ENCODE measurements at places on chromosomes 2 and 18.
A peak's percentile ranks its signal among the peaks of the same experiment; 100 is the strongest.

DNA sequence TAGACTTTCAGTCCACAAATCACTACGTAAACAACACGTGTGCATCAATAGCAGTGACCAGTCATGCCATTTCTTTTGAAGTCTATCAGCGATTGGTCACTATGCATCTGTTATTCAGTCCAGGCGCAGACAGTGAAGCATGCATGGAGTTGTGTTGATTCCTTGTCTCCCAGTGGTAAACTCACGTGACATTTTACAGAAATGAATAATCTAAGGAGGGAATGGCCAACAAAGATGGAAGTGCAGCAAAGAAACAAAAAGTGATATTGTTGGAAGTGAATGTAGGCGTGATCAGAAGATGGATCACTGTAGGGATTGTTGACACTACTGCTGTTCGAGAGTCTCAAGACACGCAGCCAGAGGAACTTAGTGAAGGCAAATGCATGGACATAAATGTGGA lies 317.8 kb upstream of the MGAT5 start:
- no peak for DNase-seq

- no peak for DNase-seq
Measured at GRCh38 chr2:20378341-20378740, 27.7 kb upstream of the PUM2 start.

- no peak for DNase-seq
Measured at GRCh38 chr18:9184998-9185613, 48.5 kb downstream of the ANKRD12 start.

- no peak for DNase-seq
Measured at GRCh38 chr18:7677001-7677400, 109.9 kb downstream of the PTPRM start.

- no peak for DNase-seq
Measured at GRCh38 chr18:65436430-65436829, 314.4 kb upstream of the CDH7 start.

DNA sequence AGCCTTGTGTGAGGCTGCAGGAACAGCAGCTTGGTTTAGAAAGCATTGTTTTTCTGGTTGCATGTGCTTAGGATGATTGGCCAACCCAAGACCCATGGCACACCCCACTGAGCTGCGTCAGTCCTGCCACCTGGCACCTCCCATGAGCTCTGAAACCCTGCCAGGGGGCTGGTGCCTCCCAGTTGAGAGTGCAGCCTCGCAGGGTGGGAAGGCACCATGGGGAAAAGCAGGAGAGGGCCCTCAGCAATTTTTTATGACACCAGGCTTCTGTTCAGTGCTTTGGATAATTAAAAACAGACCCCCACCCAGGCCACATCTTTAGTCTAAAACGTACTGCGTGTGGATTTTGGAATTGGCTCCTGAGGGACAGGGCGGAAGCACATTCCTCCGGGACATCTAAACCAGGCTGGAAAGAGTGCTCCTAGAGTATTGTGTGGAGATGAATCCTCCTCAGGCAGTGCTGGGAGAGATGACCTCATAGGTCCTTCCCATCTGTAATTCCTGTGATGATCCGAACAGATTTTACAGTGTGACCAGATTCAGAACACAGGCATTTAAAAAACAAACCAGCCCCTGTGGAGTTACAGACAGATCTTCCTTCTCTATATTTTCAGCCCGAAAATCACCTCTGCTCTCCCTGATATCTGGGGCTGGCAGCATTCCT lies 438.3 kb downstream of the ZNF521 start:
- DNase-seq, result no peak

DNA sequence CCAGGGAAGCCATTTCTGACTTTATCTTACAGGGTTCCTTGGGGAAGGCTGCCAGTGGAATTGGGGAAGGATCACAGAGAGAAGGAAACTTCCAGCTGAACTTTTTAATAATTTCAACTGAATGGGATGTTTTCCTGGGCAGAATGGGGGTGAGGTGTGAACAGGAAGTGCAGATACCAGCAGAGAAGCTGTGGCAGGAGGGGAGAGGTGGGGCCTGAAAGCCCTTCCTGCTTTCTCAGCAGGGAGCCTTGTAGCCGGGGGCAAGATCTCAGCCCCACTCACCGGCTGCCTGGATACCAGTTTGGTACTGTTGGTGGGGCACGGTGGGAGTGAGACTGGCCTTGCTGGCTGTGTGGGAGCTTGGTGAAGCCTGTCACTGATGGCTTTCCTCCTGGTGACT lies 170.5 kb downstream of the ZBTB7C start:
- DNase-seq, result no peak

DNA sequence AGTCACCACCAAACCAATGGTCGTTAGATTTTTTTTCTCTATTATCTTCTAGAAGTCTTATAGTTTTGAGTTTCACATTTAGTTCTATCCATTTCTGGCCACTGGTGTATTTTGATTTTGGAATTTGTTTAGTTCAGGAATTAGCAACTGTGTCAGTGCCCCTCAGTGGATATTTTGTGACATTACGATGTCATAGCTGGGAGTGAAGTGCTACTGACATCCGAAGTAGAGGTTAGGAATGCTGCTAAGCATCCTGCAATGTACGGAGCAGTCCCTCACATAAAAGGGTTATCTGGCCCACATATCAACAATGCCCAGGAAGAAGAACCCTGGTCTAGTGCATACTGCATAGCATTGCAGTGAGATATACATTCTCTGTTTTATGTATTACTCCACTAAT lies 157.4 kb upstream of the RGPD4 start:
- no peak for DNase-seq

DNA sequence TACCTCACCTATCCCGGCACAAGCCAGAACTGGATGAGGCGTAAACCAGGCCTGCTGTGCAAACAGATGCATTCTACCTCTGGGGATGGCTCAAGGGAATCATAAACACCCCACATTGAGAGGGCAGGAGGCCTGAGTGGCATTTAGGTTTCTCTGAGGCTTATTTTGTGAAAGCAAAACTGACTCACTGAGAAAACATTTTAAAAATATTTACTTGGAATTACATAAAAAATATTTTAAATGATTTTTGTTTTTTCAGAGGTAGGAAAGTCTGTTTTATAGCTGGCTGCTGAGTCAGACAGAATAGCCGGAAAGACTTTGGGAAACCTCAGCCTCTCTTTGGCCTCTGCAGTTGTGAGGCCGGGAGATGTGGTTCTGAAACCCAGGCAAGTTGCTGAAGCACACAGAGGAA lies 244.1 kb downstream of the NCKAP5 start:
- DNase-seq, result no peak

DNA sequence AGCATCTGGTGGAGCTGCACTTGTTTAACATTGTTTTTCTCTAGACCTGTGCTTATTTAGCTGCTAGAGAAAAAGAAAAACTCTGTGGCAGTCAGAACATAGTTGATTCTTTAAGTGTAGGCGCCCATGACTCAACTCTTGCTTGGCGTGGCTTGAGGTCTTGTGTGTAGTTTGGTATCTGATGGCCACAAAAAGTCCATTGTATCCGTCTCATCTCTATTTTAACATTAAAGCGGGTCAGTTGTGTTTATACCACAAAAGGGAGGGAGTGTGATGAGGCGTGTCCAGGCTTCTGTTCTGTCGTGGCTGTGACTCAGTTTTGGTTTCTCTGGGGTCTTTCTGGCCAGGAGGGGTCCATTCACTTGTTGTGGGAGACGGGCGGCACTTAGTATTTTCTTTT lies 24.2 kb upstream of the UGT1A8 start:
- no peak for DNase-seq

GRCh38 chr2:167420211-167420610 lies 531.9 kb downstream of the XIRP2 start:
- no peak for DNase-seq

GRCh38 chr2:216502381-216503158 lies 3.9 kb downstream of the RPL37A start:
- no peak for DNase-seq

DNA sequence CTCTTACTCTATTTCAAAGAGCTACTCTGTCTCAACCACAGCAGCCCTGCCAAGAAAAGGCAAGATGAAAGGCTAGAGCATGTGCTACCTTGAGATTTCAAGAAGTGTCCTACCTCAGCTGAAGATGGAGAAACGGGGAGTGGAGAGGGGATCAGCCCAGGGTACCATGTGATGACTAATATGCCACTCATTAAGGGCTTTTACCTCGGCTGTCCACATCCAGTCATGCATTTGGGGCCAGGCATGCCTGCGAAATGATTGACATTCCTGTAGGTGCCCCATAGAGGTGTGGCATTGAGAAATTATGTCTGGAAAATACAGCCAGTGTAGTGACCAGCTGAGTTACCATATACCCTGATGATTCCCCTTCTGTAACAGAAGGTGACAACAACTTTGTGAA lies 96.1 kb downstream of the NRP2 start:
- no peak for DNase-seq

GRCh38 chr2:13260402-13260801 lies 543.7 kb downstream of the TRIB2 start:
- DNase-seq, result no peak

GRCh38 chr2:36459725-36460137 lies 104.2 kb downstream of the CRIM1 start:
- DNase-seq, result peak; percentile 40

DNA sequence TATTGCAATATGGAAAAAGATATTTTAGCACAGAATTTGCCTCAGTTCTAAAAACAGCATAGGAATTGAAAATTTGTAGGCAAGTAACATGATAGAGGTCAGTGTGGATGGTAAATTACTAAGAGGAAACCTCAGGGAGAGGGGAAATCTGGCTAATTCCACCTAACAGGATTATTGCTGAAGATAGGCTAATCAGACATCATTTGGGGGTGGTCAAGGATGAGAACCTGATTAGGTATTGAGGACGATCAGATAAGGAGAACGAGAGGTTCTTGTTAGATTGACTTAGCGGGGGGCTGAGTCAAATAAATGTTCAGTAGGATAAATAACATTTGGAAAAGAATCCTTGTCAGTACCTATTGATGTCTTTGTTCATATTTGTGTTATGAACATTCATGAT lies 543.2 kb upstream of the LRRTM4 start:
- DNase-seq, result no peak

GRCh38 chr18:9756271-9756932 lies 48.3 kb downstream of the RAB31 start:
- DNase-seq, result no peak

- no peak for DNase-seq
Measured at GRCh38 chr2:45761635-45762034, 110.2 kb downstream of the PRKCE start.

GRCh38 chr18:23618862-23619387 lies 32.6 kb upstream of the NPC1 start:
- no peak for DNase-seq

GRCh38 chr2:118554616-118555015 lies 292.8 kb downstream of the EN1 start:
- no peak for DNase-seq

- no peak for DNase-seq
Measured at GRCh38 chr2:182920089-182920488, 53.7 kb upstream of the FRZB start.

DNA sequence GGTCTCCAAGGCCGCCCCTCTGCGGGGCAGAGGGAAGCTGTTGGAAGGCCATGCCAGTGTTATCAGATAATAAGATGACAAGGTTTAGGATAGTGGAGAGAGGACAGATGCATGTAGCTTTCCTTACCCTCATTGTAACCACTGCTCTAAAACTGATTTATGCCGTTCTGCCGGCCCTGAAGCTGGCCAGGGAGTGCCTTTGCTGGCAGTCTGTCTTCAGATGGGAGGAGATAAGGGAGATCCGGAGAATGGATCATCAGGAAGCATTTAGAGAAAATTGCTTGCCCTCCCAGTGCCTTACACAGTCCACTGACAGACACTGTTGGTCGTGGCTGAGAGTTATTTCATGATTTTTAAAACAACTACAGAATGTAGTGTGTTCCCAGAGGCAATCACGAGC lies 35.4 kb upstream of the MYO3B start:
- DNase-seq, result no peak

- DNase-seq, result no peak
Measured at GRCh38 chr18:29241199-29241598, 1064.3 kb upstream of the CDH2 start.

DNA sequence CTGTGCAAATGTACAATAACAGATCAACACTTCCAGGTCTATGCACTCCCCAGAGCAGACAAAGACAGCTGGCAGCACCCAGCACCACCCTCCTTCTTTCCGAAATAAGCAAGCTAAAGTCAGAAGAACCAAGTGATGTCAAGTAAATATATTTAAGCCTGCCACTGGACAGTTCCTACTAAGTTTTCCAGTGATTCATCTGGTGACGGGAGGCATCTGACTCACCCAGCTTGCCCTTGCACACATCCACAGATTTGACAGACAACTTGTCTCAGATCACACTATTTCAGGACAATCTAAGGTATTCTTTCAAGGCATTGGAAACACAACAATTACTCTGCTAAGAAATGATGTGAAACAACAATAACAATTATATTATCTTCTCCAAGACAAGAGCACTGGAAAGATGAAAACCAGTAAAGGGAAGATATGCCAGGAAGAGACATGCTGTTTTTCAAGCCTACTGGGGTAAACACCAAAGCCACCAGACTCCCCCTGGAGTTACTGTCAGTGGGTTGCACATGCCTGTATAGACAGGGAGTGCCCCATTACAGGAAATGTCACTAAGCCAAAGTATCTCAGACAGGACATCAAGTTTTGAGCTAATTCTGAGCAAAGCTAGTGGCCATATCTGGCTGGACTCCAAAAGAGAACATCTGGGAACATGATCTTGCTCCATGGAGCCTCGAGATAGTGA lies 287.9 kb upstream of the KLHL29 start:
- no peak for DNase-seq

- DNase-seq, result no peak
Measured at GRCh38 chr2:240855670-240856069, 13.0 kb upstream of the AGXT start.

- no peak for DNase-seq
Measured at GRCh38 chr18:61859113-61859512, 33.7 kb downstream of the RNF152 start.

DNA sequence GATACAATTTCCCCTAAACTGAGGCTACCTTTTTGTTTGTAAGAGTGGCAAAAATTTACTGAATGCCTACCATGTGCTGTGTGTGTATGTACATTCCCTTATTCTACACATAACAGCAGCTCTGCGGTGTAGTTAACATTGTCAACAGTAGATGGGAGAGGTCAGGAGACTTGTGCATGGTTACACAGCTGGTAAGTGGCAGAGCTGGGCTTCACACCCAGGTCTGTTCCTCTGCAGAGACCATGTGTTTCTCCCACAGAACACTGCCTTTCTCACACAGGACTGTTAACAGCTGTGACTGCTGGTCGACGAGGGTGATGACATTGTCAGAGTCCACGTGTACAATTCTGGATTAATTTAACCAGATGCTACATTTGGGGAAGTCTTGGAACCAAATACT lies 49.1 kb downstream of the EML6 start:
- DNase-seq, result no peak

DNA sequence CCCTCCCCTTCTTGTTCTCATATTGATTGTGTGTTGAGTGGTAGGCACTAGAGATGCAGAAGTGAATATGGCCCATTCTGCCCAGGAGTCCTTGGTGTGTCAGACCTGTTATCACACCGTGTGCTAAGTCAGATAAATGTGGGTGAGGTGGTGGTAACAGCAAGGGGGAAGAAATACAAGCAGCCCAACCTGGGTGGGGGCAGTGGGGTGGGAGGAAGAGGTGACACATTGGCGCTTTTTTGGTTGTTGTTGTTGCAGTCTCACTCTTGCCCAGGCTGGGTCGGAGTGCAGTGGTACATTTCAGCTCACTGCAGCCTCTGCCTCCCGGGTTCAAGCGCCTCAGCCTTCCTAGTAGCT lies 12.8 kb downstream of the B3GNT2 start:
- DNase-seq, result no peak

Measured in NCI-H2029 treated with DMSO at 0.1 percent for 48 hours (cell line).